ENCODE measurements at places on chromosomes 2 and 18.

DNA sequence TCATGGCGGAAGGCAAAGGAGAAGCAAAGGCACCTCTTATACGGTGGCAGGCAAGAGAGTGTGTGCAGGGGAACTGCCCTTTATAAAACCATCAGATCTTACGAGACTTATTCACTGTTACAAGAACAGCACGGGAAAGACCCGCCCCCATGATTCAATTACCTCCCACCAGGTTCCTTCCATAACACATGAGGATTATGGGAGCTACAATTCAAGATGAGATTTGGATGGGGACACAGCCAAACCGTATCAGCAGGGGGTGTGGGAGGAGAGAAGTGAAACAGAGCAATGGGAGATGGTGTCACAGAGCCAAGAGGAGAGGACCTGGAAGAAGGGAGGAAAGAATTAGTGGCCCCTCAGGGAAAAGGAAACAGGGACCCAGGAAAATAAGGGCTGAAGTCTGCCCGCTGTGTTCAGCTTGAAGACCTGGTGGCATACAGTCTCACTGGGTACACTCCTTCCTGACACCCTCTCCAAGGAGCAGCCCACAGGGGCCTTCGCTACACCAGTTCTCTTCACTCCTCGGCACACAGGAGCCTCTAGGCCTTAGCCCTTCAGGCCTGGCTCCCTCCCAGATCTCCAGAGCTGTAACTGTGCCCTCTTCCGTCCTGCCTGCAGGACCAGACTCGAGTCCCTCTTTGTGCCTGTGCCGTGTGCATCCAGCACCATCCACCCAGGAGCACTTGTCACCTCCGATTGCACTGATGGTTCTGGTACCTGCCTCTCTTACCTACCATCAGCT is 262.1 kb downstream of the EIPR1 start:
- no peak for DNase-seq

DNA sequence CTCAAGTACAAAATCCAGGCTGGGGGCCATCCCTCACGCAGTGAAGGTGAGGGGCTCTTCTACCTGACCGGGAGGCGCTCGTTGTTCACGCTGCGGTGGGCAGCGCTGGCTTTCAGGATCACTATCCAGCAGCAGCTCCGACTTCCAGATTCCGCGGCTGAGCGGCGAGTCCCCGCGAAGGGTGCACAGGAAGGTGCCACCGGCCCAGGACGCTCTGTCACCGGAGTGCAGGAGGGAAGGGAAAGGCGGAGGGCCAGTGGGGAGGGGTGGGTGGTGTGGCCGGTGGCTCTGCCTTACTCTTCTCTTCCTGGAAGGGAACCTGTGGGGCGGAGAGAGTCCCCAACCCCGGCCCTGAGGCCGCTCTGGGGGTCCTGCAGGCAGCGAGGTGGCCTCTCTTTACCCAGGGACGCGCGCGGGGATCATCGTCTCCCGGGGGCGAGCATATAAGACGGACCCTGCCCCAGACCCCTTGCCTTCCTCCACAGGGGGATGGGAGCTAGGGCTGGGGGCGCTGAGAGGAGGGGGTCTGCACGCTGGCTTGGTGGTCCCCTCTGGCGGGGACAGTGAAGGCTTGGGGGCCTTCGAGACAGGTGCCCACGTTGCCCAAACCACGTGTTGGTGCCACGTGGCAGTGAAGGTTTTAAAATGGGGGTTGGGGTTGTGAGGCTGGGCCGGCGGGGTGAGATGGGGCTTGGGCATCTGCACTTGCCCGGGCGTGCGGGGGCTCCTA is 26.9 kb upstream of the HS6ST1 start:
- no peak for DNase-seq

DNA sequence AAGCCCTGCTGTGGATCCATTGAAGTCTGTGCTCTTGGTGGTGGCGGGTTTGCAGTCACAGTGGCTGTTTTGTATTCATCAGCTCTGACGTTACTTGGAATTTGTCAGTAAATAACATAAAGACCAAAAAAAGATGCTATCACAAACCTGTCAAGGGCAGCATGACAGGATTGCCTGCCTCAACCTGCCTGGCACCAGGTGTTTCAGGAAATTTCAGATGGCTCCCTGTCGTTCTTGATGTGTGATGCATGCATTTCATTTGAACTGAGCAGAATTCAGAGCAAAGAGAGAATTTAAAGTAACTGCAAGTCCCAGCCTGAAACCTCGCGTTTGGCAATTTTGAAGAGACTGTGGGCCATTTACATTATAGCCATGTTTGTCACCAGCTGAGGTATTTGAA is 50.3 kb upstream of the EPC2 start:
- DNase-seq, result no peak

GRCh38 chr2:152490686-152491455 is 155.9 kb downstream of the FMNL2 start:
- no peak for DNase-seq

GRCh38 chr2:38115216-38116032 is 39.5 kb upstream of the CYP1B1 start:
- peak; percentile 72 for DNase-seq

DNA sequence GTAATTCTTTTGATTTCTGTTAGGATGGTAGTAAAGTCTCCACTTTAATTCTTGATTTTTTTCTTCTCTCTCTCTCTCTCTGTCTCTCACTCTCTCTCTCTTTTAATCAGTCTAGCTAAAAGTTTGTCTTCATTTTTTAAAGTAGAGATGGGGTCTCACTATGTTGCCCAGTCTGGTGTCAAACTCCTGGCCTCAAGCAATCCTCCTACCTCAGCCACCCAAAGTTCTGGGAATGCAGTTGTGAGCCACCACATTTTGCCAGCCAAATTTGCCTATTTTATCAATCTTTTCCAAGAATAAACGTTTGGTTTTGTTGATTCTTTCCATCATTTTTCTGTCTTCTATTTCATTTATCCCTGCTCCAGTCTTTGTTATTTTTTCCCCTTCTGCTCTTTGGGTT is 23.9 kb upstream of the ACOXL start:
- DNase-seq, result no peak

- DNase-seq, result no peak
Observed at GRCh38 chr18:49155410-49155809, 204.6 kb upstream of the SMAD7 start.

DNA sequence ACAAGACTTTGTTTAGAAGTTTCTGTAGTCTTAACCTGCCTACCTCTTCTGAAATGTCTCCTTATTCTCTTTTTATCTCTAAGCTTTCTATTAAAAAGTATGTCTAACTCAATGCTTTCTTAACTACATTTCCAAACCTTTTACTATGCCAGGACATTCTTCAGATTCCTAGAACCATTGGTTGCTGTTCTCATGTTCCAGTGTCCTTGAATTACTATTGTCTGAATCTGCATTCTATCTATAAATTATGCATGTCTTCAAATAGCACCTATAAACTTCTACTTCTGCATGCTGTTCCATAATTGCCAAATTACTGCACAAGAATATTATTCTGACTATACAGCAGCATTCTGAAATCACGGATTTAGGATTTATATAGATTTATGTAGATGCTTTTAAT is 166.0 kb upstream of the VWC2L start:
- DNase-seq, result no peak

GRCh38 chr18:5582849-5583681 is 39.3 kb upstream of the EPB41L3 start:
- DNase-seq, result no peak

DNA sequence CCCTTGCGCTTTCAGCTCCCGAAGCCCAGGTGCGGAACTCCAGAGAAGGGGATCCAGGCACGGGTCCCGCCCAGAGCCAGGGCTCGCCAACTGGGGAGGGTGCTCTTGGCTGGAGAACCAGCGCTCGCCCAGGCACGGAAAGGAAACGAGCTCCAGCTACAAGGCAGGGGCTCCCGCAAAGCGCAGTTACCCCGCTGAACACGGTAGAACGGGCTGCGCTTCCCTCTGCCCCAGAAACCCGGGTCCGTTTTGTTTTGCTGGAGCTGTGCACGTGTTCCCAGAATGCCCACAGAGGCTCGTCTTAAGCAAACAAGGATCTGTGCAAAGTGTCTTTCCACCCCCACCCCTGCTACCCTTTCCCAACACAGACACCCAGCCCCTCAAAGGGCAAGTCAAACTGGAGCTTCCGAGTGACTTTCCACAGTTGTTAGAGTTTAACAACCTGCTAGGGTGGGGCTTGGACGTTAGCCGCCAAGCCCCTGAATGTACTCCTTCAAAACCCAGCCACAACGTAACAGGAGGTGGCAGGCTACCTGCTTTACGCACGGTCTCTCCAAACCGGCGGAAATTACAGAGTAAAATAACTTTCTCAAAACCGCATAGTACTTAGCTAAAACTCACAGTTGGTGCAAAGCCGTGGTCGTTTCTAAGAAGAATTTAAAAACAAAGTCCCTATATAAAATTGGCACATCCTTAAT is 775 bp downstream of the RNF125 start:
- DNase-seq, result peak; percentile 53

GRCh38 chr2:191105082-191105481 is 45.7 kb downstream of the STAT4 start:
- DNase-seq, result no peak

DNA sequence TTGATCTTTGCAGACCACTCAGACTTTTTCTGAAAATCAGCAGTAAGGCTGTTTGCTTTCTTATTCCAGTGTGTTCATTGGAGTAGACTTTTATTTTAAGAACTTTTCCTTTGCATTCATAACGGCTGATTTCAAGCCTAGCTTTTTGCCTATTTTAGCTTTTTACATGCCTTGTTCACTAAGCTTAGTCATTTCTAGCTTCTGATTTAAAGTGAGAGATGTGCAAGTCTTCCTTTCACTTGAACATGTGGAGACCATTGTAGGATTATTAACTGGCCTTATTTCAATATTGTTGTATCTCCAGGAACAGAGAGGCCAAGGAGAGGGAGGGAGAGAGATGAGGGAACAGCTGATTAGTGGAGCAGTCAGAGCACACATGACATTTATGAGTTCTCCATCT is 32.1 kb downstream of the RNMT start:
- no peak for DNase-seq

GRCh38 chr2:8922431-8922830 is 81.1 kb downstream of the MBOAT2 start:
- DNase-seq, result no peak

DNA sequence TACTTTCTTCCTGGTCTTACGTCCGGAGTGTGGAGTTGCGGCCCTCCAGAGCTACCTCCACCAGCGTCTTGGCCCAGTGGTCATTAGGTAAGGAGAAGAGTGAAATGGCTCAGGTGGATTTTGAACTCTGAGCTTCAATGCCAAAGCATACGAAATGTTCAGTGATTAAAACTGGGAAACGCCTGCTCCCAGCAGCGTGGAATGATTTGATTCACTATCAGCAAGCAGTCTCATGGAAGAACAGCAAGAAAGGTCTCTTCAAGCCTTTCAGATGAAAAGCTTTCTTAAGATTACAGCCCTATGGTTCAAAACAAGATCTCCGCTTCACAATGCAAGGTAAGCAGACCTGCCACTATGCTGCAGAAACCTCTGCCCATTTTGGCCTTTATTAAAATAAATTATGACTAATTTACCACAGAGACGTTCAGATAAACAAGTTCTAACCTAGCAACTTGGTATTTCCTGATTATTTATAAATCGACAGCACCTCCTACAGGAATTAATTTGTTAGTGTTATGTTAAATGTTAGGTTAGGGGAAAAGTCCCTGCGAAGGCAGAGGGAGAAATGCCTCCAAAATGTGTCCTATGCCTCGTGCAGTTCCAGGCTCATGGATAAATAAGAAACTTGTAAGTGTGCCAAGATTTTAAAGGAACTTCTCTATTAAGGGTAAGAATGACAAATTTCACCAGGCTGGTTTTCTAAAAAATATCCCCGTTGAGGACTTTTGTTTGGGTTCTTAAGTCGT is 10.1 kb downstream of the SP9 start:
- DNase-seq, result no peak

- no peak for DNase-seq
Observed at GRCh38 chr2:235052514-235053354, 100.9 kb downstream of the SH3BP4 start.

GRCh38 chr2:239465017-239466001 is 64.5 kb upstream of the HDAC4 start:
- no peak for DNase-seq

DNA sequence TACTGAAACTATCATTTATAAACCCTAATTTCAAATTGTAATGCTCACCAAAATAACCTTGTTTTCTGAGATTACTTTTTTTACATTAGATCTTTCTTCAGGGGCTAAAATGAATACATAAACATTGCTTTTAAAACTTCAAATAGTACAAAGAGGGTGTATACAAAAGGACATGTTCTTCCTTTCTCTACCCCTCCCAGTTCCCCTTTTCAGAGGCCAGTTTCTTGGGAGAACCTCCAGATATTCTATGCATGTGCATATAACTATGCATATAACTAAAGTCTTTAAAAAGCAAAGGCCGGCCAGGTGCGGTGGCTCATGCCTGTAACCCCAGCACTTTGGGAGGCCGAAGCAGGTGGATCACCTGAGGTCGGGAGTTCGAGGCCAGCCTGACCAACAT is 10.6 kb upstream of the FAM117B start:
- no peak for DNase-seq

- DNase-seq, result no peak
Observed at GRCh38 chr2:200193331-200193730, 113.2 kb upstream of the SPATS2L start.

DNA sequence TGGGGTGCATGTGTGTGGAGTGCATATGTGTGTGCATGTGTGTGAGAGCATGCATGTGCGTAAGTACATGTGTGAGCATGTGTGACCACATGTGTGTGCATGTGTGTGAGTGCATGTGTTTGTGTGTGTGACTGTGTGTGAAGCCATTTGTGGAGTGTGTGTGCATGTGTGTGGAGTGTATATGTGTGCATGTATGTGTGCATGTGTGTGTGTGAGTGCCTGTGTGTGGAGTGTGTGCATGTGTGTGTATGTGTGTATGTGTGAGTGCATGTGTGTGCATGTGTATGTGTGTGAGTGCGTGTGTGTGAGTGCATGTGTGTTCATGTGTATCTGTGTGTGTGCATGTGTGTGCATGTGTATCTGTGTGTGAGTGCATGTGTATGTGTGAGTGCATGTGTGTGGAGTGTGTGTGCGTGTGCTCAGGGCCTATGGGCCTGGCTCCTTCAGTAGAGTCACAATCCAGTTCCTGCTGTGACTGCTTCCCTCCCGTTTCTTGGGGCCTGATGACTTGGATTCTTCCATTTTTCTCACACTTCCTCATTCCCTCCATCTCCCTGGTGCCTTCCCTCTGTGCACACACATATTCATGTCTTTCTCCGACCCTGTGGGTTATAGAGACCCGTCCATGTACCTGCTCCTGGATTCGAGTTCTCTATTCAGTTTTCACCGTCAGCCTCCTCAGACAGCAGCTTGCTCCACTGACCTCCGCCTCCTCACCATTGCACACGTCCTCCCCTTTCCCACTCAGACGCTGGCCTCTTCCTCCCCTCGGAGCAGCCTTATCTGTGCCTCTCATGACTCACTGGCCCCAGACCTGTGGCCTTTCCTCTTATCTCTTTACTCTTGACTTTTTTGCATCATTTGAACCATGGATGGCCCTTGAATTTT is 25.2 kb downstream of the TOGARAM2 start:
- DNase-seq, result no peak

- no peak for DNase-seq
Observed at GRCh38 chr18:70260683-70261082, 28.2 kb upstream of the SOCS6 start.

GRCh38 chr2:216713691-216714336 is 18.5 kb upstream of the IGFBP5 start:
- no peak for DNase-seq

- DNase-seq, result no peak
Observed at GRCh38 chr18:58314284-58314683, 270.3 kb downstream of the NEDD4L start.

Data from GM10248 (cell line).